ENCODE measurements at places on chromosomes 4 and X. TPM values are rescaled to one million over a fixed set of nuclear protein-coding genes. Genes with fewer than 3 reads are reported as not detected.

- DNase-seq, result no peak
Observed at GRCh38 chr4:2862528-2862927, 18.9 kb downstream of the ADD1 start.

Gene DGKK
- total RNA-seq, result 0.21 TPM

Gene FDCSP
- total RNA-seq, result not detected

- DNase-seq, result no peak
Observed at GRCh38 chr4:25031077-25031621, 403 bp upstream of the LGI2 start.

Gene PPBP
- 9.7 TPM for total RNA-seq

Gene TEX13D
- total RNA-seq, result not detected

GRCh38 chr4:41269682-41270081 is 13.0 kb downstream of the UCHL1 start:
- DNase-seq, result no peak

DNA sequence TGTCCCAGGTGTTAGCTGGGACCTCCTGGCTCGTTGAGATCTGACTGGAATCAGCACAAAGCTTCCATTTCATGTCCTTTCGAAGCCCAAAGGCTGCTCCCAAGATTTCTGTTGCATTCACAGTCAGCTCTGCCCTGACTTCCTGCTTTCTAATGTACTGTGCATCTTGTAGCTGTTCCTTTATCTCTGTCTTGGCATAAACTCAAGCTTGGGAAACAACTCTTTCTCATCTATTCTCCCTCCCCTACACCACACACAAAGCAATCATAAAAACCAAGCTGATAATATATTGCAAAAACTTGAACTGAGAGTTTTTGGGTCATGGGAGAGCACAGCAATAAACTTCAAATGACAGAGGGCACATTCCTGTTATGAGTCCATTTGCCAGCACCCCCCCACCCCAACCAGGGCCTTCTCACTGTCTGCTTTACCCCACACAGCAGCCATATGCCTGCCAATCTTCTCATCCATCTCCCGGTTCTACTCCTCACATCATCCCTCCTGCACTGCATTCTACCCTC is 76.3 kb downstream of the SYNPO2 start:
- no peak for DNase-seq

DNA sequence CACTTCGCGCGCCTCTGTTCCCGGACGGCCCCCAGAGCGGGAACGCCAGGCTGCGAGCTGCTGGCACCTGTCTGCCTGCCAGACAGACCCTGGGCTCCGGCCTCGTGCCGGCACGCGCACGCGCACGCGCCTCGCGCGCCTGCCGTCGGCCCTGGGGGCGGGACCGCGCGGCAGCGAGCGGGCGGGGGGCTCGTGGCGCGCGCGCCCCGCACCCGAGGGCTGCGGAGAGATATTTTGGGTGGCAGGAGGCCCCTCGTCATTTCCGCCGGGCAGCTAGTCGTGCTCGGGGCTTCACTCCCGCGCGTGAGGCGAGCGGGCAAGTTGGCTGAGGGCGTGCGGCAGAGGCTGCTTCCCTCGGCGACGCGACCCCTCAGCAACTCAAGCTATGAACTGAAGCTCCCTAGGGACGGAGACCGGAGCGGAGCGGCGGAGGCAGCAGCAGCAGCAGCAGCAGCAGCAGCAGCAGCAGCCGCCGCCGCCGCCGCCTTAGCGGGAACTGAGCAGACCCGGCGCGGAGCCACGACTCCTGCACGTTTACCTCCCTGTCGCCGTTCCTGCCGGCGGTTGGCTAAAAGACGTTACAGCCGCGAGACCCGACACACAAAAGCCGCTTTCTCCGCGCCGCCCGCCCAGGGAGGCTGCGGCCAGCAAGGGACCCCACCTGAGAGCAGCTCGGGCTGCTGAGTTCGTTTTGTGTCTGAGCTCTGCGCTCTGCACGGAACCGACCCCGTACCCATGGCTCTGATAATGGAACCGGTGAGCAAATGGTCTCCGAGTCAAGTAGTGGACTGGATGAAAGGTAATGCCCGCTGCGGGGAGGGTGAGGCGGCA is at the start of gene CNKSR2:
CNKSR2 (plus strand) TSS at position 256 of the 831 bp plus-strand sequence; CDS start at position 736, 480 bp downstream.
- peak; percentile 61 for DNase-seq

DNA sequence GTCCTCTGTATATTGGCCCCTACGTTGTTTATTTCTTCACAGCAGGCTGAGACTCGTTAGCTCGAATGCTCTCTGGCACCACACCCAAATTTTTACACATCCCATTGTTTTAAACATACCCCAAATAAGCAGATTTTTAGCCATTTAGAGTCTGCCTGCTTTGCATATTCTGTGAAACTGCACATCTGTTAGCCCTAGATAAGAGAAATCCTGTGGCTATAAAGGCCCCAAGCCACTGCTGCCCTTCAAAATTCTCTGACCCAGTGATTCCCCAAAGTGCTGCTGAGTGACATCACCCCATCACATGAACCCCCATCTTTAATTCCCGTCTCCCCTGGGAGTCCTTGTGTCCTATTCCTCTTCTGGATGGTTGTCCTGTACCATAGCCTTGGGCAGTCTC is 20.8 kb downstream of the TEX13C start:
- no peak for DNase-seq

DNA sequence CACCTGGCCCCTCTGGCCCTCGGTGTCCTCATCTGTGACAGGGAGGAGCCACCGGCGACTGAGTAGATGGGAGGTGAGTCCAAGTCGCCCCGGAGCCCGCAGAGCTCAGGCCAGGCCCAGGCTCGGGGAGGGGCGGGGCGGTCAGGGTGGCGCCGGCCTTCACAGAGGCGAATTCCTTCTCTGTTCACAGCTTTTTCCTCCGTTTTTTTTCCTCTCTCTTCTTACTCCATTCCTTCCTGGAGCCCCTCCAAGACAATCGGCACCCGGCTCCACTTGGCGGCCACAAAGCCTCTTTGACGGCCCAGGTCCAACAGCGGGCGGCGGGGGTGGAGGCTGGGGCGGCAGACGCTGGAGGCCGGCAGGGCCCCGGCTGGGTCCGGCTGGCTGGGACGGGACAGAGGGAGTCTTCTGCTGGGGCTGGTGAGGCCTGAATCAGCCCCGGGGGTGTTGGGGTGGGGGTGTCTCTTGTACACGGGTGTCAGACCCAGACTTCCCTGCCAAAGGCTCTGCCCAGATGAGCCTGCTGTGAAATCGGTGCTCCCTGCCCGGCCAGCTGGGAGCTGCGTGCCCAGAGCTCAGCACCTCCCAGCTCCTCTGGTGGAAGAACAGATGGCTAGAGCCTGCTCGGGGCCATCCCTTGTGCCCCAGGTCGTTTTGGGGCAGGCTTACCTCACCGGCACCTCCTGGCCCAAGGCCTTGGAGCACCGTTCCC is 22.6 kb downstream of the FGFRL1 start:
- DNase-seq, result no peak

GRCh38 chr4:5710065-5710960 is 688 bp upstream of the EVC start:
- DNase-seq, result no peak

DNA sequence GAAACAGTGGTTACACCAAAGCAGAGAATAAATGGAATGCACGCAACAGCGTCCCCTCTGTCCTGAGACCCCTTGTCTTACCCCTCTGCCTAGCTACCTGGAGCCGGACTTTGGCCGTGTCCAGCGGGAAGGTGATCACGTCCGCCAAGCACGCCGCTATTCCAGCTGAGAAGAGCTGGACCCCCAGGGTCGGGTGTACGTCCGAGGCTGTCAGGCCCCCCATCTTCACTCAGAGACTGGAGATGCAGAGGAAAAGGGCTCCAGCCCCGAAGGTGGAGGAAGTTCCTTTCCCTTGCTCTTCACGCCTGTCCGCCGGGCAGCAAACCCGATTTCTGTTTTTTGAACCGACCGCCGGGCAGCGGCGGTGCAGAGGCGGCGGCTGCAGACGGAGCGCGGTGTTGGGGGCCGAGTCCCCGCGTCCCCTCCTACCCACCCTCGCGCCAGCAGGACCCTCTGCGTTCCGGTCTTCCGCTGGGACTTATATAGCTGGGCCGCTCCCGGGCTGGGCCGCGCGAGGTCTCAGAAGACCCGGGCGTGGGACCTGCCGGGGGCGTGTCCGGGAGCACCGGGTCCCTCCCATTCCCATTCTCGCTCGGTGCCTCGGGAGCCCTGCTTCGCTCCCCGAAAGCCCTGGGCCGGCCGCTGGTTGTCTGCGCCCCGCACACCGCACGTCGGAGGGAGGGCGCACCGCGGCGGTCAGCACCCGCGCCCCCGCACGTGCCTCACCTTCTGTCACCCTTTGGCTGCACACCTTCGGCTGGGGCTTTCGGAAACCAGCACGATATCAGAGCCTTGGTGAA is at the start of gene UCP1:
UCP1 (minus strand) TSS at position 455 of the 800 bp plus-strand sequence; CDS start at position 223, 232 bp downstream.
- DNase-seq, result peak; percentile 60

DNA sequence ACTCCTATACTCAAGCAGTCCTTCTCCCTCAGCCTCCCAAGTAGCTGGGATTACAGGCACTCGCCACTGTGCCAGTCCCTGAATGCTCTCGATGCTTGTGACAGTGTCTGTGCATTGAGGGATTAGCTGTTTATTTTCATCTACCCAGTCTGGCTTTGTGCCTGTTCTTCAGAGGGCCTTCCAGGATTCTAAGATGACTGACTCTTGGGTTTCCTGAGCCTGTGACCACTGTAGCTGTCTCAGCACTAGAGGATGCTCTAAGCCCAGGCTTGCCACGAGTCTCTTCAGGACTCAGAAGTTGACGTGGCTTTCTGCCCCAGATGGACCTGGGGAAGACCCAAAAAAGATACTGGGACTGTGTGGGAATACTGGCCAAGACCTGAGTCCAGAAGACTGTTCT is 201.4 kb downstream of the ARHGAP10 start:
- no peak for DNase-seq

Gene GYPE
- 2.5 TPM for total RNA-seq

GRCh38 chr4:109985993-109986974 is 73.6 kb downstream of the EGF start:
- DNase-seq, result no peak

- no peak for DNase-seq
Observed at GRCh38 chrX:100379388-100379986, 30.6 kb downstream of the PCDH19 start.

DNA sequence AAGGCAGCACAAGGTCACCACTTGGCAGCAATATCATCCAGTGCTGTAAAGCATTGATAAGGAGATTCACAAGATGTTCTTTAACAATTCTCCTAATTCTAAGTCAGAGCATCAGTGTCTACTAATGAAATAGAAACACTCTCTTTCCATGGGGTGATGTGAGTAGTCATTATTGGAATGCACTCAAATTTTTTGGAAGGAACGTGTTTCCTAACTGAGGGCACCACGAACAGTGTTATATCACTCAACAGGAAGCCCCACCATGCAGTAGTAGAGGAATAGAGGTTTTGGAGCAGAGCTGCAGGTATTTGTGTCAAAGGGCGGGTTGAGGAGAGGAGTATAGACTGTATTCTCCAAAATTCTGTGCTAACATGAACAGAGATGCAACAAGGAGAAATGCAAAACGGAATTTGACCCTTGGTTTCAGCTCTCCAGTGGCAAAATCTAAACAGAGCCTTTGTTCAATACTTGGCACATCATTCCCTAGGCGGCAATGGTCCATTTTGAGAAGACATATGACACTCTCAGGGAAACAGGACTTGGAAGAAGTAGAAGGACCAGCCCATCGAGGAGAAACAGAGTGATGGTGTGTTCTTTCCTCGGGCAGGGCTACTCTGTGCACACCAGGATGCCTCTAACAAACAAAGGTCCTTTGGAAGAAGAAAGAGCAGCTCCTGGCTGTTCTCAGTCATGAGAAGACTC is 98.9 kb downstream of the CPEB2 start:
- no peak for DNase-seq

Gene ALG13
- 40.3 TPM for total RNA-seq

Gene BRS3
- total RNA-seq, result not detected

DNA sequence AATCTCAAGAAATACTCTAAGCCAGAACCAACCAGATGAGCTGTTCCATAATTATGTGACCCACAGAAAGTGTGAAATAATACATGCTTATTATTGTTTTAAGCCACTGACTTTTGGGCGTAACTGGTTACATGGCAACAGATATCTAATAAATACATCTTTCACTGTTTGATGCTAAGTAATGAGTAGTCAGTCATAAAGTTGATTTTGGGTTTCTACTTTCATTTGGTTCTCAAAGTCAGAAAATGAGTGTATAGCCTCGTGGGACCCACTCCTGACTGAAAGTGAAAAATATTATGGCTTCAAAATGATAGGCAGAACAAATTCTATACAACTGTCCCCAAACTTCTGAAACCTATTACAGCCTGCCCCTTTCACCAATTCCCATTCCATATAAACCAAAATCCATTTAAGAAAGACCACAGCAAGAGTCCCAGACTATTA is 88.0 kb upstream of the CBR4 start:
- no peak for DNase-seq

DNA sequence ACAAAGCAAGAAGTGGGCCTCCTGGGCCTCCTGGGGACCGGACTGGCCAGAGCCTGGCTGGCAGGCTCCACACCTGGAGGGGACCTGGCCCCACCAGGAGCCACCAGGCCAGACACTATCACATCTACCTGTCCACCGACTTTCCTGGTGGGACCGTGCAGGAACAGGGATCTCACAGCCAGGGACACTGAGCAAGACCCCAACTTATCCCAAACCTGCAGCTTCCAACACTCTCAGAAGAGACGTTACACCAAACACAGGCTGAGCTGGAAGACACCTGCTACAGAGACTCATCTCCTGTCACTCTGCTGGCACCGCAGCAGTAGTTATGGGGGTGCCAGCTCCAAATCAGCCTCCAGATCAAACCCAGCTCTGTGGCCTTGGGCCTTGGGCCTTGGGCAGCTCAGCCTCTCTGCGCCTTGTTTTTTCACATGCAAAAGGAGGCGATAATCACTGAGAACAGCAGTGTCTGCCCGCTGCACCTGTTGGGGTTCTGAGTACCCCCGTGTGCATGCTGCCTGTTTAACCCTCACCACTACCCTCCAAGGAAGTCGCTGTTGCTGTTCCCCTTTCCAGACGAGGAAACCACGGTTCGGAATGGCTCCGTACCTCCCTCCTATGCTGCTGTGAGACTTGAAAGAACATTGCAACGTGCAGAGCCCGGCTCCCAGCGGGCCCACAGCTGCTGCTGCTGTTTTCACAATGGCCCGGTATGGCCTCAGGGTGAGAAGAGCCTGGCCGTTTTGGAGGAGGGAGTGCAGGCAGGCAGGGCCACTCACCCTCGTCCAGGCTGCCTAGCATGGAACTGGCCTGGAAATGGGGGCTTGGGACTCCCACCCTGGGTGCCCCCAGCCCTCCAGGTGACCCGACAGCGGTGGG is 69.6 kb downstream of the ADRA2C start:
- DNase-seq, result peak; percentile 22

Gene DUSP9
- not detected for total RNA-seq

DNA sequence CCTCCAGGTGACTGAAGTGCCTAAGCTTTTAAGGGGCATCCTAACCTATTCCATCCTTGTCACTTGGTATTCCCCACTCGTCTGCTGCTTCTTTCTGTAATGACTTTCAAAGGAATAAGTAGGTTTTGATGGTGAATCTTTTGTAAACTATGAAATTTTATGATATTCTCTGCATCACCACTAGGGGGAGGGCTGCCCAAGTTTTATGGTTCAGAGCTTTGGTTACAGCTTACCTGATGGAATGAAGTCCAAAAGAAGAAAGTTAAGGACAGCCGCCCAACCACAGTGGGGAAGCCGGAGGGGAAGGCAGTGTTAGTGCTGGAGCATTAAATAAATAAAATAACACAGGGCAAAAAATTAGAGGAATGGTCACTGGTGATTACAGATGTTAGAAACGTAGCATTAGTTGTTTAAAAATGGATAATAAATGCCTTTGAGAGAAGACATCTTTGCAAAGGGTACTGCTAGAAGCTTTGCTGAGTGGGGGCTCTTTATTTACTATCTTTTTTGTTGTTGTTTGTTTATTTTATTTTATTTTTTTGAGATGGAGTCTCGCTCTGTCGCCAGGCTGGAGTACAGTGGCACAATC is 204.9 kb downstream of the GBA3 start:
- no peak for DNase-seq

- no peak for DNase-seq
Observed at GRCh38 chrX:149198980-149199732, 305.9 kb downstream of the IDS start.

- no peak for DNase-seq
Observed at GRCh38 chr4:185665655-185666054, 130.3 kb upstream of the PDLIM3 start.

Data from lower lobe of right lung (tissue), 2 donors.